ENCODE measurements at places on chromosomes 2 and 18.
A peak's percentile ranks its signal among the peaks of the same experiment; 100 is the strongest.

- DNase-seq, result no peak
Observed at GRCh38 chr2:105801961-105802360, 57.2 kb downstream of the NCK2 start.

- no peak for DNase-seq
Observed at GRCh38 chr2:138209009-138209408, 244.7 kb downstream of the HNMT start.

DNA sequence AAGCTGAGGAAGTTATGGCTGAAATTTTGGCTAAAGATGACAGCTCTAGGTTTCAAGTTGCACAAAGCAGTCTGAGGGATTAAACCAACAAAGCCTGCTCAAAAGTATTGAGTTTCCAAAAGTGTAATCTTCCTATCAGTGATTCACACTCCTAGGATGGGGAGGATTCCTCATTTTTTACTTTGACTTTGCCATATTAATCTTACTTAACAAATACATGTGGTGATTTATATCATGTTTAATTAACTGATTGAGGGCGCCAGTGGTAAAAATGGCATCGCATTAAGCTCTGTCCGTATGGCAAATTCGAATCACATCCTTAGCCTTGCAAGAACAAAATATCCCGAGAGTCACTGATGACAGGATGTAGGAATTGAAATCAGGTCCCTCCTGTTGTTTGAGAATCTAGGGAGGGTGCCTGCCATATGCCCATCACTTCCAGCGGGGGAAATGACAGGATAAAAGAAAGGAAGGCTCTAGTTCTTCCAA lies 78.1 kb upstream of the ETAA1 start:
- no peak for DNase-seq

DNA sequence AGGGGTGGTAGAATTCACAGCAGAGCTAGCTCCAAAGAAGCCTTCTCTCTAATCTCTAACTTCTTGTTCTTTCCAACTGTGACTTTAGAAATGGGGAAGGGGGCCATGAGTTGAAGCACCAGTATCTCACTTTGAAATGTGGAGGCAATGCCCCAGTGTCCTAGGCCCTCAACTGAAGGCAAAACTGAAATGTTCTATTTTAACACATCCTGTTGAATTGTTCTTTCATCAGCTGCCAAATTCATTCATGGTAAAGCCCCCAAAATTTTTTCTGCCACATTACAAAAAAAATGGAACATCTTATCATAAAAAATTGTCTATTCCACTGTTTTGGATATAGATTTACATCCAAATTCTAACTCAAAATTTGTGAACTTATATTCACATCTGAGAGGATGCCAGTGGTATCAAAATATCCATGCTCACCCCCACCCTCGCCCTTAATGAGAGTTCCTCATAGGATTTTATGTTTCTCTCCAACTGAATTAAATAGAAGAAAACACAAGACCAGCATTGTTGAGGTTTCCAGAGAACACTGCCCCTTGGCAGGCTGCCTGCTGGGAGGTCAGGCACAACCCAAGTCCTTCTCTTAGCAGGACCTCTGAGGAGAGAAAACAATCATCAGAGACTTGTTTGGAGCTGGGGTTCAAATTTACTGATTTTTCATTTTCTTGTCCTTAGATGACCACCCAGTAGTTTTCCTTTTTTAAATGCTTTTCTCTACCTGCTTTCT lies 147.4 kb upstream of the PGAP1 start:
- DNase-seq, result no peak

- DNase-seq, result no peak
Observed at GRCh38 chr2:211823886-211824479, 714.6 kb downstream of the ERBB4 start.

GRCh38 chr2:160836755-160837154 lies 323.5 kb upstream of the TANK start:
- no peak for DNase-seq

- no peak for DNase-seq
Observed at GRCh38 chr18:55228707-55229106, 269.4 kb upstream of the CCDC68 start.

- no peak for DNase-seq
Observed at GRCh38 chr2:237883951-237884446, 24.6 kb downstream of the RAMP1 start.

DNA sequence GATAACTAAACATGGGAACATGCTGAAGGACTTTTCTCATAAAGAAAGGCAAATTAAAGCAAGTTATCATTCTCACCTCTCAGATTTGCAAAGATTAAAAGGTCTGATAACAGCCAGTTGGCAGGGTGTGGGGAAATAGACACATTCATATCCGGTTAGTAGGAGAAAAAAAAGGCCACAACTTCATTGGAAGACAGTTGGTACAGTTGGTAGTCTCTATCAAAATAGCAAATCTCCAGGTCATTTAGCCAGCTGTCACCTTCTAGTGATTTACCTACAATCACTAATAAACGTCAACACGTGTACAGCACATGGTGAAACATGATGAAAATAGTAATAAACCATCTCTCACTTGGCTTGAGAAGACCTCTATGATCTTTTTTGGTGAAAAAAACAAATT lies 16.6 kb downstream of the INPP5D start:
- DNase-seq, result no peak

DNA sequence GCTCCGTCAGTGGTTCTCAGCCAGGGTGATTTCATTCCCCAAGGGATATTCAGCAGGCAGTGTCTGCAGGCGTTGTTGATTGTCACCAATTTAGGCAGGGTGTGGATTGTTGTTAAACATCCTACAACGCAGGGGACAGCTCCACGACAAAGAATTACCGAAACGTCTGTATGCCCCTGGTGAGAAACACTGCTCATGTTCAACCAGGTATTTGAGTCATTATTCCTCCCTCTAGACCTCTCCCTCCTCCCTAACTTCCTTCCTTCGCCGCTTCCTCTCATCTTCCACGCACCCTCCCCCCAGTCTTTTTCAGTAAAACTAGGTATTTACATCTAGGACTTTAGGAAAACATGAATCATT lies 50.8 kb downstream of the NCK2 start:
- DNase-seq, result no peak

DNA sequence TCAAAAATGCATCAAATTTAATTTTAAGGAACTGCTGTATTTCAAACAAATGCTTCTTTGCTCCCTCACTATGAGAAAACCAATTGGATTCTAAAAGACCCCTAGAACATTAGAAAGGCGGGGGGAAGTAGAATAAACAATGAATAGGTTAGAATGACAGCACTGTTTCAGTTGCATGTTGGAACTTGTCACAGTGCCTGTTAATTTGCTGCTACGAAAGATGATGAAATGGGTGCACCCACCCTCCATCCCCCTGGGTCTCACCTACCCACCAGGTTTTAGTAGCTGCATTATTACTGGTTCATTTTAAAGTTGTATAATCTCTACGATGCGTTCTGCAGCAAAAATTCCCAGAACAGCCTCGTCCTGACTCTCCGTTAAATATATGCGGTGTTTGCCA lies 193.0 kb upstream of the COPS8 start:
- DNase-seq, result no peak

DNA sequence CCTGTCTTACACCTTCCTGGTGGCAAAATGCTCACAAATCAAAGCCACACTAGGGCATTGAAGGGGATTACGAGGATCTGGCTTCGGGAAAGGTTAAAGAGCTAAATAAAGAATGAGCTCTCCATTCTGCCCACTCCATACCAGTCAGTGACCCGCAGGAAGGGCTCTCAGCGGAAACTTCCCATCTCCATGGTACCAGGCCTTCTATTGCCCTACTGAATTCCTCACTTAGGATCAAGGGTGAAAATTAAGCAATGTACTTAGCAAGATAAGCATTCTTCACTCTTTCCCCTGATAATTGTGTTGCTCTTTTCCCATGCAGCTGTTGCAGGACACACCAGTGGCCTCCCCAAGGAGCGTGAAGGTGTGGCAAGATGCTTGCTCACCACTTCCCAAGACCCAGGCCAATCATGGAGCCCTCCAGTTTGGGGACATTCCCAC lies 75.6 kb upstream of the TTC39C start:
- no peak for DNase-seq

GRCh38 chr18:23716966-23717365 lies 27.7 kb downstream of the LAMA3 start:
- no peak for DNase-seq

- no peak for DNase-seq
Observed at GRCh38 chr2:96669539-96670215, 27.1 kb downstream of the FER1L5 start.

DNA sequence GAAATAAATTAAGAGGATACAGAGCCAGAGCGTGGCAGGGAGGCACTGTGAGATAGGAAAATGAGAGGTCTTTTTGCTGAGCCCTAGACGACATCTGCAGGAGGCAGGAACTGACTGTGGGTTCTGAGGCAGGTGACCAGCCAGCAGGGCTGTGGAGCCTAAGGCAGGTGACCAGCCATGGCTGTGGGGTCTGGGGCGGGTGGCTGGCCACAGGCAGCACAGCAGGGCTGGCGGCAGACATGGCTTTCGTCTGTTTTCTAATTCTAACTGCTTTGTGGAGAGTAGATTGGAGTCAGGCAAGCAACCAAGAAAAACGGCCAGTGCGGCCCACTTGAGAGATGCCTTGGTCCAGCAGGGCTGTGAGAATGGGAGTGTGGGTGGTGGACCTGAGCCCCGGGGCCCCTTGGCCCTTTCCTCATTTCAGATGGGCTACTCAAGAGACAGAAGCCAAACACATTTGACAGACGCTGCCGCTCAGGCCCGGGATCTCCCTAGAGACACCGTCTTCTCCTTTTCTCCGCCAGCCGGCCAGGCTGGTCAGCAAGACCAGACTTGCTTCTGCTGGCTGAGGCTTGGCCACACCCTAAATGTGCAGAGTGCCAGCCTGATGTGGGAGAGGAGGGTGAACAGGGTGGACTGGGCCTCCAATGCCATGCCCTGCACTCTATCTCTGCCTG lies 19.7 kb upstream of the GNAL start:
- DNase-seq, result no peak

DNA sequence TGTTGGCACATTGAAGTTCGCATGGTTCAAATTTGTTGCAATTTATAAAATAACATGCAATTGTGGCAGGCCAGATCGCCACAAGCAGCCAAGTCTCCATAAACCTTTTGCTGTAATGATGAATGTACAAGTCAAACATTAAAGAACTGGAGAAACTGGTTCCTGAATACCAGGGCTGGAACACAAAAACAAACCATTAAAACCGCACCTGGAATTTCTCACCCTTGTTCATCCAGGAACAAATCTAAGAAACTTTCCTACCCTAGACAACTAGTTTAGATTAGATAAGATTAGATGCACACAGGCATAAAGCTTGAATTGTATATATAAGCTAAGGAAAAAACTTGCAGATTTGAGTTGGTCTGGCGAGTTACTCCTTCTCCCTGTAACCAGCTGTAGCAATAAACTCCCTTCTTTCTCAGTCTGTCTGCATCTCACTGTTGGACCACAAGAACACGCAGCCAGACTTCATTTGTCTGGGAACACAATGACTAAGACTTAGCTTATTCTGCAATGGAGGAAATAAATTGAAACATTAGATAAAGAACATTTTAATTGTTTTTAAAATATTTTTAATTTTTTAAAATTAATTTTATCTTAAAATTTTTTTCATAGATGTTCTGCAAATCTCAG lies 1835.5 kb upstream of the LRRTM1 start:
- DNase-seq, result no peak

- DNase-seq, result no peak
Observed at GRCh38 chr18:23204589-23205235, 69.4 kb downstream of the CABLES1 start.

- no peak for DNase-seq
Observed at GRCh38 chr2:69456950-69457445, 19.8 kb upstream of the NFU1 start.

DNA sequence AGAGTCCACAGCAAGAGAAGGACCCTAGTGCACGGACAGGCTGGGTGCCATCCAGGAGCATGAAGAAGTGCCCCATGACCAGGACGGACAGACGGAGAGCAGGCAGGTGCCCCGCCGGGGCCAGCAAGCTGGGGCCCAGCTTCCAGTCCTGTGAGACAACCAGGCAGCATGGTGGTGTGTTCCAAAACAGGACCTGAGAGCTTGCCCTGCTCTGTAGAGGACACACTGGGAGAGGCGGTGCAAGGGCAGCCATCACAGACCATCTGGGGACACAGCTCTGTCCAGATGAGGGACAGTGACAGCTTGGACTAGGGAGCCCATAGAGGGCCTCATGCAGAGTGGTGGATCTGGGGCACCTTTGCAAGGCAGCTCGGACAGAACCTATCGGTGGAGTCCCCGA lies 279.8 kb downstream of the EIPR1 start:
- DNase-seq, result no peak

DNA sequence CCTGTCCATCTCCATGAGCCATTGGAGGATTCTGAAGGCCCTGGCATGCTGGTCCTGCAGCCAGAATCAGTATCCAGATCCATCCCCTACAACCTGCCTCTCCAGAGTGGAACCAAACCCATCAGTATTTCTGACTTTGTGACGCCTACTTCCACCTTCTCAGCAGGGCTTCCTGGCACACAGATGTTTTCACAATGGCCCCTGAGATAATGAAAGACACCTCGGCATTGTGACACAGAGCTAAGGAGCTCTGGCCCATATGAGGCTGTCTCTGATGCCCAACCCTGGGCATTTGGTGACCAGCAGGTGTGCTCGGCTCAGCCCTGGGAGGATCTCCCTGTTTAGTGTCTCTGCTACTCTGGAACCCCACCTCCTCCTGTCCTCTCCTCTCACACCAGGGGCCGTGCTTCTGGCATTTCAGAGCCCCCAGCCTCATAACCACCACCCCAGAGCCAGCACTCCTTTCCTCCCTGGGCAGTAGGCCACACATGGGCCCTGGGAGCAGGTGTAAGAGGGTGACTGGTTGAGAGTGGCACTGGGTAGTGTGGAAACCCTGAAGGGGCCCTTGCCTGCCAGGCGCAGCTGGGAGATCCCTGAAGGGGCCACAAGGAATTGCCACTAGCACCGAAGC lies 38.2 kb downstream of the FOSL2 start:
- no peak for DNase-seq

- no peak for DNase-seq
Observed at GRCh38 chr2:53989210-53989862, 18.5 kb upstream of the PSME4 start.

DNA sequence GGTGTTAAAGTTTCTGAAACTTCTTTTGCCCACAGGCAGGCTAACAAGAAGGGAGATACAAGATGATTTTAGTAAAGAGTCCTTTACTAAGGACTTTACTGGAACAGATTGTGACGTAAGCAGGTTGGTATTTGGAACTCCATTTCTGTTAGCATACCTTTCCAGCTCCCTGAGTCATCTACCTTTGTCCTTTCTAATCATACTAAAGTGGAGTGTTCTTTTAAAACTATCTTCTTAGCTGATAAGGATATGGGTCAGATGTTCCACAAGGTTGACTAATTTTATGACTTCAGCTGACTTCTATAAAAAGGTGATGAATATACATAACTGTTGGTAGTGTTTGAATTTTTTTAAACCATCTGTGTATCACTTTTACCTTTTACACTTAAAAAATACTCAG lies 21.1 kb downstream of the UGP2 start:
- DNase-seq, result no peak

- no peak for DNase-seq
Observed at GRCh38 chr2:137729305-137729704, 235.0 kb upstream of the HNMT start.

- DNase-seq, result peak; percentile 16
Observed at GRCh38 chr18:74597034-74597661, 522 bp upstream of the ZNF407 start.

- DNase-seq, result no peak
Observed at GRCh38 chr2:197054437-197054836, 127.9 kb upstream of the PGAP1 start.
